ENCODE measurements at places on chromosomes 7 and 10. TPM values are rescaled to one million over a fixed set of nuclear protein-coding genes. Genes with fewer than 3 reads are reported as not detected.
A peak's percentile ranks its signal among the peaks of the same experiment; 100 is the strongest.

Gene SH3PXD2A
- 5.0 TPM for total RNA-seq

Gene HHEX
- 0.39 TPM for total RNA-seq

- no peak for DNase-seq
These were observed 193.6 kb upstream of the RNF32 start for GRCh38 chr7:156446990-156447389.

DNA sequence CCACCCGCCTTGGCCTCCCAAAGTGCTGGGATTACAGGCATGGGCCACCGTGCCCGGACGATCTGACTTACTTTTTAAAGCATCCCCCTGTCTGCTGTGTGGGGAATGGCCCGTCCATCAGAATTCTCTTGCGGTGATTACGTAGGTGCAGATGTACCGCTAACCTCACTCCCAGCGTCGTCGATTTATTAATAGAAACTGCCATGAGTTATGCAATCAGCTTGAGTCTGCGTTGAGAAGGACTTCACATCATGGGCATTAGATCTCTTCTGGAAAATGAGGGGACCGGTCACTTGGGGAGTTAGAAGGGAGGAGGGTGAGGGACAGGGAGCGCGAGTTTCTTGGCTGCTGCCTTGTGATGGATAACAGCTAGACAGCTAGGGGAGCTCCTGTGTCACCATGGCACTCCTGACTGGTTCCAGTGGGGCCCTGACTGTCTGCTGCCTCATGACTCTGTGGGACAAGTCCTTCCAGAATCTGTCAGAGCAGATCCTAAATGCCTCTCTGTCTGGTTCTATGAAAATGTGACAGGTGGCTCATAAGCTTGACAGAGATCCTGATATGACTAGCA is 35.2 kb downstream of the POR start:
- no peak for DNase-seq

- no peak for DNase-seq
These were observed 26.2 kb upstream of the INHBA start for GRCh38 chr7:41729059-41729458.

- no peak for DNase-seq
These were observed 592.1 kb downstream of the DNAJB6 start for GRCh38 chr7:157928808-157929425.

Gene PITRM1
- total RNA-seq: 51.1 TPM

DNA sequence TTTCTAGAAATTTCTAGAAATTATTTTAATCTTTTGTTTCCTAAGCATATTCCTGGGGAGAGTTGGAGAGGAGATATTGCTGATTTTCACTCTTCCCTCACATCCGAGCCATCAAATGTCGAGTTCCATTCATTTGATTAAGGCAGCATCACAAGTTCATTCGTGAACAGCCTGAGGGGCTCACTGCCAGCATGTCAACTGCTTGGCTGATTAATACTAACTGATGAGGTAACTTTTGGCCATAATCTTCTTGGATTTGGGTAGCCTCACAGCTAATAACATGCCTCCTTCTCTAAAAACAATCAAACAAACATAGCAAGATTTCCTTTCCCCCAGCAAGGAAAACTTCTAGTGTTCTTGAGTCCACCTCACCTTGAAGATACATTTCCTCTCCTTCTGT is 87.1 kb upstream of the AFAP1L2 start:
- no peak for DNase-seq

Gene OR2A1
- total RNA-seq: 0.10 TPM

Gene NKX2-3
- not detected for total RNA-seq

DNA sequence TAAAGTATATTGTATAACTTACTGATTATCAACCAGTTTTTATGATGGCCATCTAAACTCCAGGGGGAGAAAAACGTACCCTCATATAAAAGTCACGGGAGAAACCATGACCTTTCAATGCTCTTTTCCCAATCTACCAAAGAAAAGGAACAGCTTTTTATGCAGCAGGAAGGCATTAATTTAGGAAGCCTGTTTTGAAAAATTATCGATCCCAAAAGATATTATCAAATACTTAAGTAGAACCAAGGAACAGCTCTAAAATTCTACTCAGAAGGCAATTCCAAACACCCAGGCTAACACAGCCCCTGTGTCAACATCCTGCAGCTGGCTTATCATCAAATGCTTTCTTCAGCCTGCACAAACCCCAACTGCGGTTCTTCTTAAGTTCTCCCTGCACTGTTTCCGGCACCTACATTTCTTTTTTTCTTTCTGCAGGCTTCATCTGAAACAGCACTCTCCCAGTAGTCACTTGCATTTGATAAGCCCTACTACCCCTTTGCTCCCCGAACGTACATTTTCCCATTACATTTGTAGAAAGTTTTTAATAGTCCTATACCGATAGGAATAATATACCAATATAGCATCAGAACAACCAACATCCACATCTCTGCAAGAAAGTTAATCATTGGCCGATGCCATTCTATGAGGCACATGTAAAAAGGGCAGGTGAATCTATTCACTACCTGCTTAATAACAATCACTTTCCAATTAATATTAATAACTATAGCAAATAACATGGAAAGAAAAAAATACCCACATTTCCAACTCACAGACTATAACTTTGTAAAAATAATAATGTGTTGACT is 47.9 kb downstream of the PIP4K2A start:
- no peak for DNase-seq

- DNase-seq: no peak
These were observed 6.4 kb downstream of the LCOR start for GRCh38 chr10:96838529-96838928.

DNA sequence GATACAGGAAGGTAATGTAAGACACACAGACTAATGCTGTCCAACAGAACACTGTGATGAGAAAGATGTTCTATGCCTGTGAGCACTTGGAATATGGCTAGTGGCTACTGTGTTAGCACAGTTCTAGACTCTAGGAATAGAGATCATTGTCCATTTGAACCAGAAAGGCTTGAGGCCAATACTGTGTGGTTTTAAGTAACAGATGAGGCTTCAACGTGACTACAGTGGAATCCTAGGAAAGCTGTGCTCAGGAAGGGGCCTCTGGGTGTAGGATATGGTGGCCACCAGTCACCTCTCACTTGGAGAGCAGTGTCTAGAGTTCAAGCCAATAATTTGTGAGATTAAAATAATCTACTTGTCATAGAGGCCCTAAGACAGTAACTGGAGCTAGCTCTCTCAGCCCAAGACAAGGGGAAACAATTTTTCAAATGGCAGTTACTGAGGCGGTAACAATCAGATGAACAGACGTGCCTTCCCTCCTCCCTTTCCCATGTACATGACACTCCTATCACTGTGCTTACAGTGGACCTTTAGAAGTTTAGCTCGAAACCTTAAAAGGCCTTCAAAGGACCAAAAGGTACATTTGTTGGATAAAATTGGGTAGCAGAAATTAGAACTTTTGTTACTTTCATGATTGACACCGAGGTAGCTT is 10.2 kb downstream of the ZDHHC16 start:
- DNase-seq: no peak

DNA sequence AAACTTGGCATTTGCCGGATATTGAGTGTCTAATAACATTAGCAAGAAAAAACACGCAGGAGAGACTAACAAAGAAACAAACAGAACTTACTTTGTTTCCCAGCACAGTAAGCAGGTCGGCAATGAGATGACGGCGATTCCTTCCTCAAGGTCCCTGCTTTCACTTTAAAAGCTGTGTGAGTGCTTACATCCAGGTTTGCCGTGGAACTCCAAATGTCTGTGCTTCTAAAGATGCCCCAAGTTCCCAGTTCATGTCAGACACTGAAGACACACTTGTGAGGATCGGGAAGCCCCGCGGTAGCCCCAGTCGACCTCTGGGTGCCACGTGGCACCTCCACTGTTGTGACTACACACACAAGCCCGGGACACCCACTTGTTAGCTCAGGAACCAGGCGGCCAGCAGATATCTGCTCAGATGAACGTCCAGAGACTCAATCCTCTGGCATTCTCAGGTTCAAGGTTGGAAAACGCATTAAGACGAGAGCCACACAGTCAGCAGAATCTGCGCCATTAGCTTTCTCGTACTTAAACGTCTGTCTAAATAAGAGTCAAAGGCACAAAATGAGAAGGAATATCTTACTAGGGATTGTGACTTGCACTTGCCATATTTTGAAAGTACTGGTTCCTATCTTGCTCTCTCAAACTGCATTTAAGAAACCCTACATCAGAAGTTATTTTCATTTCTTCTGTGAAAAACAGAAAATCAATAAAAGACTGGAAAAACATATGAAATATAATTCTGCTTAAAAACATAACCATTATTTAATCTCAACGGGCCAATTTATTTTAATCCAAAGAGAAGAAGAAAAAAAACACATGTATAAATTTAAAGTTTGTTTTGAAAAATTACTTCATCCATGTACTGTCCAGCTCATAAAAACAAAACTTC is 207.6 kb upstream of the KLF14 start:
- no peak for DNase-seq

Gene CRTAC1
- total RNA-seq: 1.2 TPM

- peak; percentile 89 for DNase-seq
These were observed 94.0 kb downstream of the SORBS1 start for GRCh38 chr10:95467162-95467599.

DNA sequence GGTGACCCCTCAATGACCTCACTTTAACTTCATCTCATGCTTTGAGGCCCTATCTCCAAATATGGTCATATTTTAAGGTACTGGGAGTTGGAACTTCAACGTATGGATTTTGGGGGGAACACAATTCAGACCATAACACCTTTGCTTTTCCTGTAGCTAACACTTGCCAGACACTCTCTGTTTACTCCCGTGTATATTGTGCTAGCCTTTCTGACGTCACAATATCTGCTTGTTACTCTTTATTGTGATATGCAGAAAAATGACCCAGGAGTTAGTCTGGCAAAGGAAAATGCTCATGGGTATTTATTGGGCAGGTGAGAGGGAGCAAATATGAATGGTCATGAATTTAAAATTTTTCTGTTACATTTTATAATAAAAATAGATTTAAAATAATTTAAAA is 45.7 kb upstream of the KCND2 start:
- no peak for DNase-seq

Gene CYP3A4
- not detected for total RNA-seq

Gene MAT1A
- 6.5 TPM for total RNA-seq

GRCh38 chr7:66779669-66780409 is 39.3 kb downstream of the RABGEF1 start:
- DNase-seq: no peak

DNA sequence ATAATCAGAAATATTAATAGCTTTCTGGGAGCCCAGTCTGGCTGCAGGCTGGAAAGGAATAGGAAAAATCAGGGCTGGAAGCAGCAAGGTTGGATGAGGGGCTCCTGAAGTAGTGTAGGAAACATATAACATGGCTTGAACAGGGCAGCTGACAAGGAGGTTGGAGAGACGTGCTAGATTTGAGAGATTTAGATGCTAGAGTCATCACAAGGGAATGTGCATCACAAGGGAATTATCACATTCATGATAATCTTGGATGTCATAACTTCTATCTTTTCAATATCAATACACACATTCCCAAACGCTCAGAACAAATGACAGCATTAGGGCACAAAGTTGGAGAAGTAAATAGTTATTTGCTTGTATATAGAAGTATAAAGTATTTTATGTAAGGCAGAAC is 120.9 kb upstream of the EGFR start:
- no peak for DNase-seq

DNA sequence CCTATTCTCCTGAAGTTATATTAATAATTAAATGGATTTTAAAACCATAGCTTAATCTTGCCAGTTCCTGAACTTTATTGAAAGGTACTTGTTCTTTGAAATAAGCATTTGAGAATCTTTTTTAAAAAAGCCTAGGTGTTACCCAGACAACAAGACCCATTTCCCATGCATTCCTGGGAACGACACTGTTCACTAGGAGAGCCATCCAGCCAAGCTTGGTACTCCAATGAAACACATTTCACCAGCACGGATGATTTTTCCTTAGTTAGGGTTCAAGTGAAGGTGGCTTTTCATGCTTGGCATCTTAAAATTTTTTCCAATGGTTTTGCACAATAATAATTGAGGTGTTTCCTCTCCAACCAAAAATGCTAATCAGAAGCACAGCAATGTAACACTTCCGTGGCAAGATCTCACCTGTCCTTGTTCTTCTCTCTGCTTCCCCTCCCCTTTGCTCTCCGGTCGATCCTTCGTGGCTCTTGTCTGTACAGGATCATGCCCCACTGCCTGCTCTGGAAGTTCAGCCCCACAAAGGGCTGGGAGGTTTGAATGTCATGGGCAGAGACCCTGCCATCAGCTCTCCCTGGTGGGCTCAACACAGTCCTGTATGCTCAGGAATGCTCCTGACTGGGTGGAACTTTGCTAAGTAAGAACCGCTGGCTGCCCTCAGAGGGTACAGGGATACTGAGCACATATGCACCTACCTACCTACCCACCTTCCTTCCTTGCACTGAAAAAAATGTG is 69.7 kb upstream of the AQP1 start:
- no peak for DNase-seq

Gene ATG9B
- total RNA-seq: 1.2 TPM

GRCh38 chr10:108755646-108756045 is 1167.7 kb downstream of the XPNPEP1 start:
- DNase-seq: no peak

- DNase-seq: no peak
These were observed 82.4 kb upstream of the RNF32 start for GRCh38 chr7:156558198-156558597.

Gene GIMAP5
- total RNA-seq: not detected

Gene PRSS37
- total RNA-seq: not detected

DNA sequence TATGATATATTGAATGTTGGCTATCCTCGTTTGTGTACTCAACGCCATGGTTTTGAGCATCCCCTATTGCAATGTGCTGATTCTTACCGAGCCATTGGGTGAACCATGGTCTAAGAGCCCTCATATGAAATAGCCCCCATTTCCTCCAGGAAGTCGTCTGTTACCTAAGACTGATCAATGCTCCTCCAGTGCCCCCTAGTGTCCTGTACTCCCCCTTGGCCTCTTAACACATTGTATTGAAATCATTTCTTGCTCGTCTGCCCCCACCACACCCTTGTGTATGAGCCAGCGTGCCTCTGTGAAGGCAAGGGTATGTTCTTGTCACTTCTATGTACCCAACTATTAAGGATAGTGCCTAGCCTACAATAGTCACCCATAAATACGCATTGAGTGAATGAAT is 11.2 kb upstream of the SLC35B4 start:
- DNase-seq: peak; percentile 90

Gene DENND2A
- 10.0 TPM for total RNA-seq

DNA sequence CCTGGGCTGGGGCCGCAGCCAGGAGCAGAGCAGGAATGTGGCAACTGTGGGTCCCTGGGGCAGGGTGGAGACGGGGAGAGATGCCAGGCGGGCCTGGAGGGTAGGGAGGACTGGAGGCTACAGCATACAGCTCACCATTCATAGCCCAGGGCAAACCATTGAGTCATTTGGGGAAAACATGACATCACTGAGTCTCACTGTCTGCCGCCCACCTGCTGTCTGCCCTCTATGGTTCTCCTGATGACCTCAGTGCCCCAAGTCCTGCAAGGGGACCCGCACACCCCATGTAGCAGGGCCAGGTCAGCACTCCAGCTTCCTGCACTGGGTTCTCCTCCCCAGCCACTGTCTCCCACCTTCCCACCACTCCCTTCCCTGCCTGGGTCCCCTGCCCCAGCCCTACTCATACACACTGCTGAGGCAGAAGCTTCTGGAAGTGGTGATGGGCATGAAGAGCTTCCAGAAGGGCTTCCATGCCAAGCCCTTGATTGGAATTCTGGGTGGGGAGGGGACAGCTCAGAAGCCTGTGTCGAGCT is 10.4 kb downstream of the CHST3 start:
- no peak for DNase-seq

GRCh38 chr7:155222573-155222972 is 75.1 kb upstream of the INSIG1 start:
- DNase-seq: no peak

- DNase-seq: no peak
These were observed 3.1 kb downstream of the ANKRD22 start for GRCh38 chr10:88848499-88848898.

Gene AKR1B15
- not detected for total RNA-seq

- DNase-seq: peak; percentile 51
These were observed 6.6 kb upstream of the SP8 start for GRCh38 chr7:20793248-20793647.

Gene DRGX
- not detected for total RNA-seq

Measured in GM23338 (cell line).